ENCODE measurements at places on chromosomes 6 and 20. TPM values are rescaled to one million over a fixed set of nuclear protein-coding genes. Genes with fewer than 3 reads are reported as not detected.

The MPC1 gene
- total RNA-seq: 15.8 TPM

The CRIP3 gene
- not detected for total RNA-seq

The GSTA2 gene
- total RNA-seq: not detected

The SIRPA gene
- 28.0 TPM for total RNA-seq

The ADAM33 gene
- total RNA-seq: under 0.01 TPM

The CENPB gene
- 77.4 TPM for total RNA-seq

The GNRH2 gene
- not detected for total RNA-seq

The DCDC2 gene
- not detected for total RNA-seq

The GMPR gene
- 10.9 TPM for total RNA-seq

The CLIC5 gene
- total RNA-seq: under 0.01 TPM

The ZSCAN9 gene
- 6.5 TPM for total RNA-seq

The FLRT3 gene
- total RNA-seq: 0.90 TPM

The GABBR1 gene
- total RNA-seq: 2.9 TPM

The RUNX2 gene
- total RNA-seq: not detected

The GGTLC1 gene
- total RNA-seq: not detected

The SLC22A7 gene
- total RNA-seq: not detected

The MEP1A gene
- not detected for total RNA-seq

The SEMG1 gene
- total RNA-seq: not detected

The PPDPF gene
- total RNA-seq: 36.2 TPM

The MDFI gene
- 56.9 TPM for total RNA-seq

Data from dermis microvascular lymphatic vessel endothelial cell (primary cell).